Activated CD4-positive, alpha-beta memory T cell treated with anti-CD3 and anti-CD28 coated beads for 36 hours (primary cell): ENCODE measurements at places on chromosomes 11 and 22.

- DNase-seq, result no peak
These were observed 23.1 kb downstream of the POLR3H start for GRCh38 chr22:41521126-41521525.

DNA sequence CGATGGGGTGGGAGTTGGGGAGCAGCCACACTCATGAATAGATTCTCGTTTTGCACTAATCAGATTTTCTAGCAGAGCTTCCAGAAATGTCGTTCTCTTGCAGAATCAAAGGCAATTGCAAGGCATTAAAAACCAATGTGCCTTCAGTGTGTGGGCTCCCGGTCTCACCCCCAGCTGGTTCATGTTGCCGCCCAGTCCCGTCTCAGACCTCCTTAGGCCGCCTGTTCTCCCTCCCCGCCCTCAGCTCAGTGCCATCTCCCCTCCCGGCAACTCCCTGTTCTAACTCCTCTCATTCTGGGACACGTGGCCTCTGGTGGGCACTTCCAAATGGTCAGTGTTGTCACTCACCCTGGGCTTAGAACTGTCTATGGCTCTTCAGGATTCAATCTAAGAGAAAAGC, 42.5 kb upstream of the SMIM38 start:
- DNase-seq, result no peak

DNA sequence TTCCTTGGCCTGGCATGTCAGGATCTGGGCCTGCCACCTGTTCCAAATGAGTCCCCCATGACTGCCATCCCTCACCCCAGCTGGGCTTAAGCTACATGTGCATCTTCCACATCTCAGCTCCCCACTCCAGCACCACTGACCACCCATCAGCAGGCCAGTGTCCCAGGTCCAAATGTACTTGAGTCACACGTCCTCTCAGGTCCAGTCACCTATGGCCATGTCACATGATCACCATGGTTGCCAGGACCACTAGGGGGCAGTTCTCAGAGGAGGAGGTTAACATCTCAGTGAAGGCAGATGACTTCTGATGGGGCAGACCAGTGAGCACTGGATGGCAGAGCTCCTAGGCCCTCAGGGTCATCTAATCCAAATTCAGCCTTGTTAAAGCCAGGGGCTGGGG, 41.9 kb upstream of the WNT11 start:
- DNase-seq, result peak; percentile 18

DNA sequence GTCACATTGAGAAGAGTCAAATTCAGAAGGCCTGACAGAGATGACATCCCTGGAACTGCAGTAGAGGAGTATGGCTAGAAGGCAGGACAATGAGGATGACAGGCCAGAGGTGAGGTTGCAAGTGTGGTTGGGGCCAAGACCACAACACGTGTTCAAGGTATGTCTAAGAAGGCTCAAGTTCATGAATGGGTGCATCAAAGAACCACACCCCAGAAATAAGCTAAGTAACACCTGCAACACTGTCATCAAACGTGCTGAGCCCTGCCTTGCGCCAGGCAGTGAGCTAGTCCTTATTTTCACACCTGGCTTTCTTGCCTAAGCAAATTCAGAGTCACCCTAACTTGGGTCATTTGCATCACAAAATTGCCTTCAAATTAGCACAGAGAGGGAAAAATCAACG, 313.6 kb downstream of the KIRREL3 start:
- no peak for DNase-seq

- DNase-seq, result no peak
These were observed 15.1 kb downstream of the MN1 start for GRCh38 chr22:27786291-27786932.

DNA sequence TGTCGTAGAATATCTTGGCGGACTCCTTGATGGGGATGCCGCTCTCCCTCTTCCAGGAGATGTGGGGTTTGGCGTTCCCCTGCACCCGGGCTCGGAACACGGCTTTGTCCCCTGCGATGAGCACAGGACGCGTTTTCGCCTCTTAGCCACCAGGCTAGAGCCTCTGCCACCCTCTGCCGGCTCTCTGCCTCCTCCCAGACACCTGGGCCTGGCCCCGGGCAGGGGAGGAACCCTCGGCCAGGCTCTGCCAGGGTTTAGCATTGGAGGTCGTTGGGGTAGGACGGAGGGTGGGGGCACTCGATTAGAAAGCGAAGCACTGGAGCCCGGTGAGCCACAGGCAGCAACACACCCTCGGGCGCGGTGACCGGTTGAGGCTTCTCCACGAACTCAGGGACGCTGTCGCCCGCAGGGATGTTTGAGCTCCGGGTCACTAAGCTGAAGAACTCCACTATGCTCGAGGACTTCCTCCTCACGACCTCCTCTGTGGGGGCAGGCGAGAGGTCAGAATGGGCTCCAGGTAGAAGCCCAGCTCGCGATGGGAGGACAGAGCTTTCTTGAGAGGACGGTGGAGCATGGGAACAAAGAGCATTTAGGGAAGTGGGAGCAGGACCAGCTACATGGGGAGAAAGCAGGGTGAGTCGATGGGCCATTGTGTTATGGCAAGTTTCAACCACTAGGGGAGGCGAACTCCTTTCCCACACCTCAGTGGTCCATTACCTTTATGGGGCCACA, 4.3 kb downstream of the IGSF22 start:
- DNase-seq, result peak; percentile 60

DNA sequence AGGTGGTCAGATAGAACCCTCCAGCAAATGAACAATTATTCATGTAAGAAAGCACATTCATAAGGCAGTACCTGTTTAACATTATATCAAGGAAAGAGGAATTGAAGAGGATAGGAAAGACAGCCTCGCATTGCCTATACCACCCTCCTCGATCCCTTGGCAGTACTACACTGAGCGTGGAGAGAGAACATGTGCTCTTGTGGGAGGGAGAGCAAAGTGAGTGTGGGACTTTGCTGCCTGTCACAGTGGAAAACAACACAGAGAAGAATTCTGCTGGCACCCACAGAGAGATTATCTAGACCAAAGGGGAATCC, 17.5 kb upstream of the DDX10 start:
- no peak for DNase-seq

DNA sequence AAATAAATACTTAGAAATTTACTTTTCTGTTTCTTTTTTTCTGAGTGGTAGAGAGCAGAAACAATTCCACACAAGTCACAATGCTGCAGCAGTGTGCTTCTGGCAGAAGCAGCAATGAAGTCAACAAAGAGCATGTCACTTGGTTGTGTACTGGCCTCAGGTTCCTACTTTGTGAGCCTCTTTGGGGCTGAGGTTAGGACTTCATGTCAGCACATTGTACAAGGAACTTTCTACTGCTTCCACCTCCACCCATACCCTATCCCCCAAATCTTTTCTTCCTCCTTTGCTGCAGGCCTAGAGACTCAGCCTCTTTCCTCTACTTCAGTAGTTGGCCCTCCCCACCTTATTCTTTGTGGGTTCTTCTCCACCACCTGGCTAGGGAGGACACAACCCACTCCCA, 252.7 kb upstream of the PITPNB start:
- no peak for DNase-seq

GRCh38 chr11:10622108-10622507, 53.6 kb upstream of the LYVE1 start:
- no peak for DNase-seq

GRCh38 chr11:104654181-104654813, 244.0 kb downstream of the CASP12 start:
- no peak for DNase-seq

GRCh38 chr11:83816572-83817187, 530.5 kb upstream of the CCDC90B start:
- DNase-seq, result no peak

GRCh38 chr11:59425131-59425530, 1.1 kb downstream of the OR5A2 start:
- no peak for DNase-seq

DNA sequence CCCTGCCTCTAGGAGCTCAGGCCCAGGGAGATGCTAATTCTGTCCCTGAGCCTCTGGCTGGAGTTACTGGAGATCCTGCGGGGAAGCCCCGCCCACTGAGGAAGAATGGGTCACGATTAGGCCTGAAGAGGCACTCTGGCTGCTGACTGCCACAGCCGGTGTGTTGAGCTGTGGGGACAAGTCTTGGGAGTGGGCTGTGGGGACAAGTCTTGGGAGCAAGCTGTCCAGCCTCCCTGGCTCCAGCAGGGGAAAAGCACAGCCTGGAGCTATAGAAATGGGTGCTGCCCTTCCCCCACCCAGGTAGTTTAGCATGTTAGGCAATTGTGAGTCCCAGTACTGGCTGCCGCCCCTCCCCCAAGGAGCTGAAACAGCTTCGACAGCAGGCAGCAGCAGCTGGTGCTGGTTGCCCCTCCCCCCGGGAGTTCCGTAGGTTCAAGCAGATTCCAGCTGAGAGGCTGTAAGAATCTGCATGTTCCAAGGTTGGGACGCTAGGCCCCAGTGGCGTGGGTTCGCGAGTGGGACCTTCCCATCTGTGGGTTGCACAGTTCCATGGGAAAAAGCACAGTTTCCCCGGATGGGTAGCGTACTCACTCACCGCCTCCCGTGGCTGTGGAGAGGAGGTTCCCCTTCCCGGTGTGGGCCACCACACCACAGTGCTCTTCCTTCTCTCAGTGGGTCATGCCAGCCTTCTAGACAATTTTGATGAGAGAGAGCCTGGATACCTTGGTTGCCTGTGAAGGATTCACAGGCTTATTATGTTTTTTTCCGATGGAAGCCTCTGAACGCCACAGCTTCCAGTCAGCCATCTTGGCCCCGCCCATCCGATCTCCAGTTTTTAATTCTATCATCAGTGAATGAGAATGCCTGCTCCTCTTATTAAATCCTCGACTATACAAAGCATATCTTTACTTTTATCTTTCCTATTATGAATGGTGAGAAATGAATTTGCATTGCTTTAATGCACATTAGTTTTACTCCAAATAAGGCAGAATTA, 61.5 kb downstream of the MSANTD4 start:
- DNase-seq, result no peak

GRCh38 chr11:95559899-95560298, 229.7 kb downstream of the FAM76B start:
- no peak for DNase-seq

DNA sequence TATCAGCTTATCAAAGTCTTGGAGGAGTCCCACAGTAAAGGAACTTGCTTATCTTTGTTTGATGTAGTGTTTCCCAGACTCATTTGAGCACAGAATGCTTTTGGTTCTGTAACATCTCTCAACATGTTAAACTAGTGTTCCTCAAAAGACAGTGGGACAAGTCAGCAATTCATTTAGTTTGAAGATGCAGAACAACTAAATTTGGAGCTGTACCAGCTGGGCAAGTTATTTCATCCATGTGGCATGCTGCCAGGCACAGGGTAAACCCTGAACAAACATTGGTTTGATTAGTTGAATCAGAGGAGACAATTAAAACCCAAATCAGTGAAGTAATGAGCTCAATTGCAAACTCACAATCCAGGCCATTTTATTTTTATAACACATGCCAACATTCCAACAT, 141.2 kb downstream of the CSNK2A3 start:
- DNase-seq, result no peak

DNA sequence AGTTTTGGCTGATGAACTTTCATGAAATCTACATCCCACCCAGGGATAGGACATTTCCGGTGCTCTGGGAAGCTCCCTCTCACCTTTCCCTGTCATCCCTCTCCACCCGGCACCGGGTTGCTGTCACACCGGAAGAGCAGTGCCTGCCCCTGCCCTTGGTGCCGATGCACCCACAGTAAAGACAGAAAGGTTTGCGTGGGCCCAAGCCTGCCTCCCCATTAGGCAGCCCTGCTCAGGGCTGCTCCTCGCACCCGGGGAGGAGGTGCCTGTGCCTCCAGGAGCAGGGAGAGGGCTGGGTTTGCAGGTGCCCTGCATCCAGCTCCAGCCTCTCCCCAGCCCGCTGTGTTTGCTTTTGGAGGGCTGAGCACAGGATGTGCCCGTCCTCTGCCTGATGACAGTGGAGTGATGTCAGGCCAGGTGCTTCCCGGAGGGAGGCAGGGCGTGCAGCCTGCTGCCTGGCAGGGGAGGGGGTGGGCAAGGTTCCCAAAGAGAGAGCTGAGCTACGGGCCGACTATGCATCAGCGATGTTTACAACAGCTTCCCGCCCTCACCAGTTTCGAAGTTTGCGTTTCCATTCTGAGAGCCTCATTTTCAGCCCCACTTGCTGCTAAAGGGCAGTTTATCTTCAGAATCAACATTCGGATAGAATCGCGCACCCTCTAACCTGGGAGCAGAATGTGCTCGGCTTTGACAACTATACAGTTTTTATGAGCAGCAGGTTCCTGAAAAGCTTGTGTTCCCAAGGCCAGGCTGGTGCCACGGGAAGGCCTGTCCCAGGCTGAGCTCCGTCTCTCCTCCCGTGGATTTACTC, 83.2 kb upstream of the CLDN5 start:
- peak; percentile 81 for DNase-seq

DNA sequence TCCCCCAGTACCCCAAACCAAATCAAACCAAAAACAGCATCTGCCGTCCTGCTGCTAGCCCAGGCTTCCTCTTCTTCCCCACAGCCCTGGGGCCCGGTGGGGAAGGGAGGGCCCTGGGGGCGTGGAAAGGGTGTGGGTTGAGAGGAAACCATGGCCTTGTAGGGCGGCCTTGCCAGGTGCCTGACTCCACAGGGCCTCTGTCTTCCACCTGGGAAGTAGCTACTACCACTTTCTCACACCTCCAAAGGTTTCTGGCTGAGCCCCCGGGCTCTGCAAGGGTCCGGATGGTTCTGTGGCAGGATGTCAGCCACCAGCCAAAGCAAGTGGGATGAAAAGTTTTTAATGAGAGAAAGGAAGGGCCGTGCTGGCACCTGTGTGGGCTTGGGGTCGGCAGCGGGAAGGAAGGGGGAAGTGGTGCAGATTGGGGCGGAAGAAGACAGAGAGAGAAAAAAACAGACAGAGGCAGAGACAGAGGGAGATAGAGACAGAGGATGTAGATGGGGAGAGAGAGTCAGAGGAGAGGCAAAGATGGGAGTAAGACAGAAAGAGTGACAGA, 10.5 kb downstream of the TPST2 start:
- DNase-seq, result peak; percentile 77

GRCh38 chr11:64844330-64845128, at the start of gene CDC42BPG:
Gene CDC42BPG (minus strand): TSS chr11:64844653. CDS start chr11:64844569, 84 bp downstream.
- DNase-seq, result peak; percentile 75

DNA sequence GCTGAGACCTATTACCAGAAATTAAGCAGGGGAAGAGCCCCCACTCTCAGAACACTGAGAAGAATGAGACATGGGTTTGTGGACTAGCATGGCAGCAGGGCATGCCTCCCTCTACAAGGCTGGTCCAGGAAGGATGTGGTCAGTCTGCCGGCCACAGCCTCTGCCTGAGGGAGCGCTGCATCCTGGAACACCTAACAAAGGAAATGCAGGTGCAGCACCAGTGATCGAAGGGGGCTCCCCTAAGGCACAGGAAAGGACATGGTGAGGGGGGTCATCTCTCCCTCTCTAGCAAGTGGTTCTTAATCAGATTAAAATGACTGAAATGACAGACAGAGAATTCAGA, 40.6 kb upstream of the ARL14EP start:
- DNase-seq, result peak; percentile 66
